Mesendoderm (in vitro differentiated cells): ENCODE measurements at places on chromosomes 1 and 21.
A peak's percentile ranks its signal among the peaks of the same experiment; 100 is the strongest.

DNA sequence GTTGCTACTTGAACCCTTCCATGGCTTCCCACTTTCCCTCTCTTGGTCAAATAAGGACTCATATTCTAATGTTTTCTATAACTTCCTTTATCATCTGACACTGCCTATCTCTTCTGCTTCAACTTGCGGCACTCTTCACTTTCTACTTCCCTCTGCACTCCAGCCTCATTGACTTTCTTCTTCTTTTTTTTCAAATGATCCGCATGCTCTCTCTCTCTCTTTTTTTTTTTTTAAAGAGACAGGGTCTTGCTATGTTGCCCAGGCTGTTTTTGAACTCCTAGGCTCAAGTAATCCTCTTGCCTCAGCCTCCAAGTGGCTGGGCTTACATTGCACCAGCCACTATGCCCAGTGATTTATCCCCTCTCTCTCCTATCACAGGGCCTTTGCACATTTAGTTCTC, 7.3 kb upstream of the IL10 start:
- DNase-seq, result no peak

DNA sequence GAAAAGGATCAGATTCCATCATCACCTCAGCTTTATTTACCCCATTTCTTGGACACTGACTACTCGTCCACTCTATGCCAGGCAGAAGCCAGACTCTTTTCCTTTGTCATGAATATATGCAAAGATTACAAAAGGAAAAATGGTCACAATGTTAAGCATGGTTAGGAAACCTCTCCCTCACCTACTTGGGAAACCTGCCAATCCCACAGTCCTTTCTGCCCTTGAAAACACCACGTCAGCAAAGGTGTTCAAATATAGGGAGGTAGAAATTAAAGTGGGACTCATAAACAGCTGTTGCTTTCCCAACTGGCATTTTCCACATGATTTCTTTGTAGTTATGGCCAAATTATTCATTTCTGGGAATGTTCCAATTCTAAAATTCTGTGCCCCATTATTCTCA, 16.2 kb upstream of the ATP13A2 start:
- DNase-seq, result no peak

DNA sequence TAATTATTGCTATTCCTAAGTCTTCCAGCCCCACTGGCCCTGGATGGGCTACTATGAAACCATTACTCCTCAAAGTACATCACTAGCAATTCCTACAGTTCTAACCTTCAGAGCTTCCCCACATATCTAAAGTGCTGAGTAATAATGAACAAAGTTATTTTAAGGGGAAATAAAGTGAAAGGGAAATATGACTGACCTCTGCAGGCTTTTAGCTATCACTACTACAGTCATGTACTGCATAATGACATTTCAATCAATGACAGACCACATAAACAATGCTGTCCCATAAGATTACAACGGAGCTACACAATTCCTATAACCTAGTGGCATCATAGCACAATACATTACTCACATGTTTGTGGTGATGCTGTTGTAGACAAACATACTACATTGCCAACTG, 32.5 kb upstream of the ASPM start:
- no peak for DNase-seq

GRCh38 chr1:45013551-45014209, 1.6 kb downstream of the UROD start:
- DNase-seq, result no peak

DNA sequence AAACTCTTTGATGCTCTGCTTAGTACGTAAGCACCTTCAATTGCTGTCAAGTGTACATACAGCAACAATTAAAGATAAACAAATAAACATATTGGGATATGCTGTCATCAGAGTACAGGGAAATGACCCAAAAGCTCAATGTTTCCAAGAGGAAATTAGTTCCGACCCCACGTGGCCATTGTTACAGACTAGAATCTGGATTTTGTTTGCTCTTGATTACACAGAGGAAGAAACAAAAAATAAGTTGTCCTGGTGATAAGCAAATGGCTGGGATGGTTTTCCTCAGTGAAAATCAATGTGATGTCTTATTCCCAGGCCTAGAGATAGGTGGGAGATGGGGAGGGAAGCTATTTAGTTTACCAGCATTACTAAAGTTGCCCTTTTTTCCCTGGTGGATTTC, 113.0 kb upstream of the UBE2U start:
- no peak for DNase-seq

GRCh38 chr1:178961331-178961730, 64.4 kb upstream of the FAM20B start:
- DNase-seq, result no peak

GRCh38 chr1:203142124-203142523, 14.6 kb downstream of the ADORA1 start:
- no peak for DNase-seq

- peak; percentile 93 for DNase-seq
Observed at GRCh38 chr1:94658221-94658620, 116.7 kb upstream of the F3 start.

- DNase-seq, result no peak
Observed at GRCh38 chr1:239315631-239316217, 70.6 kb upstream of the CHRM3 start.

DNA sequence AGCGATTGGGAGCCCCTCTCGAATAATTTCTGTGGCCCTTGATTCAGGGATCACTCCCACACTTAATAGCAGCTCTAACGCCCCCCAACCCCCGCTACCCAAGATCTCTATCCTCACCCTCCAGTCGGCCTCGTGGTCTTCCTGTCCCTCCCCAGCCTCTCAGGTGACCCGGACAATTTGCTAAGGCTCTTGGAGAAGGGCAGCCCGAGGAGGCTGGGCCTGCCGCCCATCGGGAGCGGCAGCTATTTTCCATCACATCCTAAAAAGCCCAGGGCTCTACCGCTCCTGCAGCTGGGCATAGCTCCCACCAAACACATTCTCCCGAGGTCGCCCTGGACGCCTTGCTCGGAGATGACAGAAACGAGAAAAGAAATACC, 12.0 kb upstream of the PHLDA3 start:
- no peak for DNase-seq

GRCh38 chr1:224815647-224816046, 113.8 kb upstream of the DNAH14 start:
- DNase-seq, result no peak

DNA sequence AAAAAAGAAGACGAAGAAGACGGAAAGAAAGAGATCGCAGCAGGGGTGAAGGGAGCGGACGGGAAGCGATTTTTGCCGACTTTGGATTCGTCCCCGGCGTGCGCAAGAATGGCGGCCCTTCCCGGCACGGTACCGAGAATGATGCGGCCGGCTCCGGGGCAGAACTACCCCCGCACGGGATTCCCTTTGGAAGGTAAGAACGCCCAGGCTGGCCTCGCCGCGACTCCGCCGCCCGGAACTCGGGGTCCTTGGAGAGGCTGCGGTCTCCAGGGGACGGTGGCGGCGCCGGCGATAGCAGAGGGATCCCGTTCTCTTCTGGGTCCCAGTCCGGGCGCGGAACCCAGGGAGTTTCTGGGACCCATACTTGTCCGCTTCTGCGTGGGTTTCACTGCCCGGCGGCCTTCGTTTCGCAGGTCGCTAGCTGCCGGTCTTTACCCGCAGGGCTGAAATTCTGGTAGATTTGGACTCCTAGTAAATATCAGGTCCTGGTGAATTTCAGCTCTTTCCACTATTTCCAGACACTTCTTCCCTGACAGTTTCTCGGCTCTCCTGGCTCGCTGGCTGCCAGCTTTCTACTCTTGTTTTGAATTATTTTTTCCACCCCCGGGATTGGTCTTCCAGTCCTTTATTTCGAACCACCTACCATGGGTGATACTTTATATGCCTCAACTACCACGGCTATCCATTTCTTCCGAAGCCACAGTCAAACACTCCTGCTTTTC, 1.0 kb downstream of the PAX7 start:
- DNase-seq, result no peak

DNA sequence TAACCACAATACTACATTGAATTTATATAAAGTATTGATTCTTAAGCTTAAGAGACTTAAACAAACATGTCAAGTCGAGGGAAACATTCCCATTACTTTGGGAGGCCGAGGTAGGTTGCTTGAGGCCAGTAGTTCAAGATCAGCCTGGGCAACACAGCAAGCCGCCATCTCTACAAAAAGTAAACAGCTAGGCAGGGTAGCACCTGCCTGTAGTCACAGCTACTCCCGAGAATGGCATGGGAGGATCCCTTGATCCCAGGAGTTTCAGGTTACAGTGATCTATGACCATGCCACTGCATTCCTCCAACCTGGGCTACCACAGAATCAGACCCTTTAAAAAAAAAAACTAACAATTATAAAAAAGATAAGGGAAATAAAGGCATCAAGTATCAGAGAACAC, 50.4 kb downstream of the EIF4G3 start:
- peak; percentile 65 for DNase-seq

- no peak for DNase-seq
Observed at GRCh38 chr21:18772404-18772803, 368.8 kb upstream of the TMPRSS15 start.

- DNase-seq, result no peak
Observed at GRCh38 chr21:25614441-25614840, 7.2 kb upstream of the MRPL39 start.

GRCh38 chr1:51740652-51741051, 123.8 kb downstream of the OSBPL9 start:
- no peak for DNase-seq

DNA sequence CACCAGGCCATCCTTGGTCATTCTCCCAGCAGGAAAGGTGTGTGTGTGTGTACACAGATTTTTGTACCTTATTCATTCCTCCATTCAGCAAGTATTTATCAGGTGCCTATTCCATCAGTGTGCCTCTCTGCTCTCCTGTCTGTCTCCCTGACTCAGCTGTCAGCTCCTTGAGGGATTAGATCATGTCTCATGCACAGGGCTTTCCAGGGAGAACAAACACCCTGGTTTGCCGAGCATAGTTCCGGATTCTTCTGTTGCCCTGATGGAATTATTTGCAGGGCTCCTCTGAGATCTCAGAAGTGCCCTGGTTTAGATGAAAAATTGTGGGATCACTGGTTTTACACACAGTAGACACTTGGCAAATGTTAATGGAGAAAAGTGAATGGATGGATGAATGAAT, 8.1 kb upstream of the SDHB start:
- no peak for DNase-seq

GRCh38 chr1:214010197-214010573, 22.4 kb downstream of the PROX1 start:
- no peak for DNase-seq

- DNase-seq, result no peak
Observed at GRCh38 chr1:115184260-115184950, 95.1 kb upstream of the TSPAN2 start.

GRCh38 chr1:53172426-53173128, 24.0 kb upstream of the CPT2 start:
- peak; percentile 77 for DNase-seq

GRCh38 chr1:237953238-237953637, 62.5 kb upstream of the ZP4 start:
- peak; percentile 62 for DNase-seq

- no peak for DNase-seq
Observed at GRCh38 chr21:29092102-29092959, 18.9 kb upstream of the CCT8 start.

DNA sequence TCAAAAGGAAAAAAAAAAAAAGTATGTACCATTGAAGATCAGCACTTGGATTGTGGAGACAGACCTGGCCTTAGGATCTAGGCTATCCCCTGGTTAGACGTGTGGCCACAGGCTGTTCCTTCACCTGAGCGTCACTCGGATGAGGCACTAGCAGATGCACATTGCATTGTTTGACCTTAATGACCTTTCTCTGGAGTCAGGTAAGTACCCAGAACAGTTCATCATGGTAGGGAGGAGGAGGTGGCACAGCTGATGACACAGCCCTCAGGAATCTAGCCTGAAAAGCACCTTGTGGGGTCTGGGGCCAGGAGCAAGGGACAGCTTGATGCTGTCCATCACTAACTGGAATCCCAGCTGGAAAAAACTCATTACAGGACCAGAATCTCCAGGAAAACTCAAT, 21.2 kb downstream of the NECAP2 start:
- DNase-seq, result peak; percentile 32

DNA sequence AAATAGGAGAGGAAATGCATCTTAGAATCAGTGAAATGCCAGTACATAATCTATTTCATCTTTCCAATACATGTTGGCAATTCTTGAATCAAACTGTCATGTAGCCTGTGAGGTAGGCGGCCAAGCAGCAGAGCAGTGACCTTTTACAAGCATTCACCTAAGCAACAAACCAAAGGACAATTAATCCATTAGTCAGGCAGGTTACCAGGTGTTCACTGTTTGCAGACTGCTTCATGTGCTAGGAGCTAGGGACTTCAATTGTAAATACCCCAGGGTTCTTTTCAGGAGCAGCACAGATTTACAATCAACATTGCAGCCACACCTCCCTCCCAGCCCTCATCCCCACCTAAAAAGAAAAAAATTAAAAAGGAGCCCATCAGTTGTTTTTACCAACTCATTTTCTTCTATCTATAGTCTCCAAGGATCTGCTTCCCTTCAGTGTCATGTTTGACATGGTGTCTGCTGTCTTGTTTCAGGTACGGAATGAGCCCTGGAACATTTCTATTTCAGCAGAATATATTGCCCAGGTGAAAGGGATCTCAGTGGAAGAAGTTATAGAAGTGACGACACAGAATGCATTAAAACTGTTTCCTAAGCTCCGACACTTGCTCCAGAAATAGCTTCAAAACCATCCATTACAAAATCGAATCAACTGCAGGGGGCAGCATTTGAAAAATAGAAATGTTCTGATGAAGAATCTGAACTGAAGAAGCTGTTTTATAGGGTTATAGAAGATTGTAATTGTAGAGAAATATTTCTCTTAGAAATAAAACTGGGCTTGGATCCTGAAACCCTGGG, 23.0 kb downstream of the TATDN3 start:
- DNase-seq, result no peak

DNA sequence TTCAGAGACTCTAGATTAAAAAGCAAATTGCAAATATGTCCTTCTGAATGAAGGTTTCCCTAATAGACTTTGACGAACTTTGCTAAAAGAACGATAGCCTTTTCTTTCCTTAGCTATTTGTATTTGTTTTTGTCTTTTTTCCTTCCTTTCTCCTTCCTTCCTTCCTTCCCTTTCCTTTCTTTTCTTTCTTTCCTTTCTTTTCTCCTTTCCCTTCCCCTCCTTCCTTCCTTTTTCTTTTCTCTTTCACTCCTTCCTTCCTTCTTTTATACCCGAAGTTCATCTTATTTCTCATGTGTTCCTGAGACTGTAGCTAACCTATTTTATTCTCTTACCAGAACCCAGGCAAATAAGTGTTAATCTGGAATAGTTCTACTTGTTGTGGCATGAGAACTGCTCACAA, 381.2 kb upstream of the RUNX1 start:
- DNase-seq, result no peak

- DNase-seq, result peak; percentile 74
Observed at GRCh38 chr21:38760017-38760761, 45.5 kb upstream of the ETS2 start.

- DNase-seq, result no peak
Observed at GRCh38 chr1:27342391-27342777, 562 bp downstream of the SYTL1 start.

DNA sequence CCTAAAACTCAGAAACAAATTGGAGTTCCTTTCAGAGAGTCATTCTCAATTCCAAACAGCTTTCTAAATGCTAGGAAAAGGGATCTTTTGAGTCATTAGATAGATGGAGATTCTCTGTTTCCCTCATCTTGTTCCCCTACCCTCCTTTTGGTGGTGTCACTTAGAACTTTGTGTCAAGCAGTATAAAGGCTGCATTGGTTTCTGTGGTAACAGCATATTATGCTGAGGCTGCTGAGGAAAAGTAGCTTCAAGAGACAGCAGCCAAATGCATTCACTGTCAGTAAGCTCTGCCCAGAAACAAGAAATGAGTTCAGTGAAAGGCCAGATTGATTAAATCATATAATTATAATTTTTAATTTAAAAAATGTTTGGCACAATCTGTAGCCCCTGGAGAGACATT, 144.1 kb downstream of the LRRC40 start:
- no peak for DNase-seq
